Activated CD4-positive, alpha-beta T cell treated with anti-CD3 and anti-CD28 coated beads for 48 hours (primary cell): ENCODE measurements at places on chromosomes 7 and 10.

DNA sequence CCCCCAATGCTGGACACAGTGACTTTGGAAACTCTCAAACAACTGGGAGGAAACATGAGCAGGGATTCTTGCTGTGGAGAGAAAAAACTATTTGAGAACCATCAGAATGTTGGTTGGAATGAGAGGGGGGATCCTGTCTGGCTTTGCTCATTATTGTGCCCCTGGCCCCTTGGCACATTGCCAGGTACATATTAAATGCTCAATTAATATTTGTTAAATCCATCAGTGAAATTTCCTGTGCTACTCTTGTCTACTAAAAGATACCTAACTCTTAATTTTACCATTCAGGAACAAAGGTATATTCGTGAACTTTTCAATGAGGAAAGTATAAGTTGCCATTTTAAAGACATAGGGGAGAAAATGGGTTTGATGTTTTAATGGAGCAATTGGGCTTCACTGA is 329.4 kb downstream of the OTUD1 start:
- no peak for DNase-seq

- no peak for DNase-seq
These were observed 43.4 kb downstream of the FAM20C start for GRCh38 chr7:235576-236395.

DNA sequence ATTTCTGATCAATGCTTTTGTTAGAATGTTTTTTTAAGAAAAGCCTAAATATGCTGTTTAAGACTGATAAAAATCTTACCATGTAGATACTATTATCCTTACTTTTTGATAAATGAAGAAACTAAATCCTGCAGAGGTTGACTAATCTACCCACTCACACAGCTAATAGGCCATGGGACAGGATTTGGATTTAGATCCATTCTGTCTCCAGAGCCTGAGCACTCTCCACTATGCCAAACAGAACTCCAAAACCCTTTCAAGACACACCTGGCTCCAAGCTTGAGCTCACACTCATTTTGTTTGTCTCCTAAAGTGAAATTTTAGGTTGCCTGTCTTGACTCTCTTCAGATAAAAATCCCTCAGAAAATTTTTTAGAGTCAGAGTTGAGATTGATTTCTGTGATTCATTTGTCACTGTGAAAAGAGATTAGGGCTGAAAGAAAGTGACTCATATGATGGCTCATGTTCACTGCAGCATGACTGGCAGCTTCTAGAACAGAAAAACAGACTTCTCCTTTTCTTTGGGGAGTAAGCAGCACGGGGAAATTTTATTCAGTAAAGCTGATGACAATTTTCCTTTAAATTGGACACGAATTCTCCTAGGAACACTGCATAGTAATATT is 132.3 kb upstream of the POT1 start:
- DNase-seq, result no peak

DNA sequence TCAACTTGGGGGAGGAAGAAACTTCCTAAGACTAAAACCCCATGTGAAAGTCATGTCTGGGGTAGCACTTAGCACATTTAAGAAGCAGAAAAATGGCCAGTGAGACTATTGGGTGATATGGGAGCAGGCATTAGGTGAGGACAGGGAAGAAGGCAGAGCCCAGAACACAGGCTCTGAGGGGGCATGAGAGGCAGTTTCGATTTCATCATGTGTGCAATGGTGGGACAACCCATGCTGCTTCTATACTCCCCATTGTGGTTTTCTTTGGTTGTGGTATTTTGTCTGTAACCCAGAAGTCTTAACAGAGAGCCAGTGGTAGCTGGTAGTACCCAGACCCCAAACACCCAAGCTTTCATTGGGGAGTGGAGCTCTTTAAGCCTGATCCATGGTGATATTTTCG is 752.0 kb downstream of the GRID1 start:
- DNase-seq, result no peak

- DNase-seq, result no peak
These were observed 31.8 kb upstream of the ABCA13 start for GRCh38 chr7:48139459-48139858.

DNA sequence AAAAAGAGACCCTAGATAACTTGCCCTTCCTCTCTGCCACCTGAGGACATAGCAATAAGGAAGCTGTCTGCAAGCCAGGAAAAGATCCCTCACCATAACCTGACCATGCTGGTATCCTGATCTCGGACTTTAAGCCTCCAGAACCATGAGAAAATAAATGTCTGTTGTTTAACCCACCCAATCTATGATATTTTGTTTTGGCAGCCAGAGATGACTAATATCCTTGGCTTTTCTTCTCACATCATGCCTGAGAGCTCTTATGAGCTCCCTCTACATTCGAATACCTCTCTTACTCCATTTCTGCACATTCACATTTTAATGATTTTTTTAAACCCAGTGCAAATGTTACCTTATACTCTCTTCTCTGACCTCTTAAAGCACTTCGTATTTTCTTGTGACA is 214.0 kb upstream of the CHRM2 start:
- DNase-seq, result no peak

DNA sequence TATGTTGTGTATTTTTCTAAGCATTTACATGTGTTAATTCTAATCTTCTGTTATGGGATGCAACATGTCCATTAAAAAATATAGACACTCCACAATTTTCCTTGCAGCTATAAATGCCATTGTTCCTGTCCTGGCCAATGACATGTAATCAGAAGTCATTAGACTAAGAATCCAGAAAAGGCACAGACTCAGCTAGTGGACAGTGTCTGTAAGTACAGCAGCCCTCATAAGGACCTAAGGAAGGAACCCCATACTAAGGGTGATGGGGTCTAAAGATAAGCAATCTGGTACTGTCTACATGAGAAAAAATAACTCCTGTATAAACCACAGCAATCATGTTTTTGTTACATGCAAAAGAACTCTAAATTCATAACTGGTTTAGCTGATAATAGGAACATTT is 115.9 kb downstream of the GPR85 start:
- DNase-seq, result no peak

- no peak for DNase-seq
These were observed 179.4 kb upstream of the PRSS1 start for GRCh38 chr7:142569851-142570250.

- DNase-seq, result no peak
These were observed 42.9 kb upstream of the MET start for GRCh38 chr7:116629051-116629463.

- no peak for DNase-seq
These were observed 34.2 kb upstream of the TCF7L2 start for GRCh38 chr10:112915590-112916572.

GRCh38 chr10:78605800-78606350 is 462.9 kb upstream of the ZMIZ1 start:
- peak; percentile 18 for DNase-seq

GRCh38 chr10:123906884-123907652 is 15.5 kb upstream of the CPXM2 start:
- no peak for DNase-seq

DNA sequence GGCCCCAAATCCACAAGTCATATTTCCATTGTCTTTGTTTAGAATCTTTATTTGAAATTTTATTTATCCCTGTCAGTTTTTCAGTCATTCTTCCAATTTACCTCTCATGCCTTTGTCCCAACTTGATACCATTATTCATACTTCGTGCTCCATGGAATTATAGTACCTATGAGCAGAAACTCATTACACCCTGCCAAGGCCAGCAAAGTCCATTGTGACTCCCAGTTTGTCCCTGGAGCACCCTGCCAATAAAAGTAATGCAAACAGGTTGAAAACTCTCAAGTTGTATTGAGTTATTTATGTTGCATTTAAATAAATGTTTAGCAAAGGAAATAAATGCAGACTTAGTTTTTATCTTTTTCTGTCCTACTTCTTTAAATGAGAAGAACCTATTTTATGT is 19.3 kb downstream of the PCGF5 start:
- no peak for DNase-seq

DNA sequence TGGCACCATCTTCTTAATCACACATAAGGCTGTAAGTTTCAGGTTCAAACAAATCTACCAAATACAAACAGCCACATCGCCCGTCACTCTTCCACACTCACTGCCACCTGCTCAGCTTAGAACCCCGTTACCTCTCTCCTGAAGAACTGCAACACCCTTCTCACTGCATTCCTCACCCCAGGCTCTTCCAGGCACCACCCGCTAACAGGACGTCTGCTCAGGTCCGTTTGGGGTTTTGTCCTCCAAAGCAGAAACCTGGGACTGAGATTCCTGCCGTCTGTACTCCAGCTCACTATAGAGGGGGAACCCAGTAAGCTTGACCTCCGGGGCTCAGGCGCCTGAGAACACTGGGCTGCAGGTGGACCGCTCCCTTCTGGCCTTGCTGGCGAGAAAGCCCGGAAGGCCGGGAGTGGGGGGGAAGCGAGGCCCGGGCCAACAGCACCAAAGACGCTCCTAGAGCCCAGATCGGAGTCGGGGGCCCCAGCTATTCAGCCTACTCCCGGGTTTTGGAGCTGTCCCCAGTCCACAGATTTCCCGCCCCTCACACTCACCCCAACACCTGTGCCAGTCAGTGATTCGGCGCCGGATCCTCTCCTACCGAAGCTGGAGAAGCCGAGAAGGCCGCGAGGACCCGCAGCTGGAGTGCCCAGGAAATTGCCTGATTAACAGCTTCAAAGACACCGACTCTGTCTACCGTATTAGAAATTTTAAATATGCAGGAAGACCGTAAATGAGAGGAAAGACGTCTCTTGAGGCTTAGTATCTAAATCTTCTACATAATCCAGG is at the start of gene AP3M1:
Gene AP3M1, minus strand, starts transcription at position 625 of the 786 bp plus-strand sequence. CDS start 12,449 bp downstream, outside the sequence.
- peak; percentile 87 for DNase-seq

DNA sequence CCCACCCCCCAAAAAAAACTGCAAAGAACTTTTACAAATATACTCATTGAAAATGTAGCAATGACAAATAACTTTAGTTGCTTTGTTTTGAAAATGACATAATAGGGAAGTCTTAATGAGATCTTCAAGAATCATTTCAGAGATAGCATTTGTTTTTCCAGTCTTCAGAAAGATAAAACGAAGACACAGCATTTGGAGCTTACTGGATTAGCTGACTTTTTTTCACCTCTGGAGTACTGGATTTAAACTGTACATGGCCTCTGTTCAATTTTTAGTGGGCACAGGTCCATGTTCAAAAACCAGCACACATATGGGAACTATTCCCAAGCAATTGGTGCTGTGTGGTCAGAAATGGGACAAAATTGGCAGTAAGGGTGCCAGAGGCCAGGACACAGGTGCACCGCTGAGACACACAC is 3.9 kb downstream of the RAB11FIP2 start:
- no peak for DNase-seq
